Left forelimb (tissue), 1 donor: ENCODE measurements at places on chromosomes 11 and 22.

GRCh38 chr11:78905756-78906155 lies 331.1 kb upstream of the NARS2 start:
- no peak for DNase-seq

DNA sequence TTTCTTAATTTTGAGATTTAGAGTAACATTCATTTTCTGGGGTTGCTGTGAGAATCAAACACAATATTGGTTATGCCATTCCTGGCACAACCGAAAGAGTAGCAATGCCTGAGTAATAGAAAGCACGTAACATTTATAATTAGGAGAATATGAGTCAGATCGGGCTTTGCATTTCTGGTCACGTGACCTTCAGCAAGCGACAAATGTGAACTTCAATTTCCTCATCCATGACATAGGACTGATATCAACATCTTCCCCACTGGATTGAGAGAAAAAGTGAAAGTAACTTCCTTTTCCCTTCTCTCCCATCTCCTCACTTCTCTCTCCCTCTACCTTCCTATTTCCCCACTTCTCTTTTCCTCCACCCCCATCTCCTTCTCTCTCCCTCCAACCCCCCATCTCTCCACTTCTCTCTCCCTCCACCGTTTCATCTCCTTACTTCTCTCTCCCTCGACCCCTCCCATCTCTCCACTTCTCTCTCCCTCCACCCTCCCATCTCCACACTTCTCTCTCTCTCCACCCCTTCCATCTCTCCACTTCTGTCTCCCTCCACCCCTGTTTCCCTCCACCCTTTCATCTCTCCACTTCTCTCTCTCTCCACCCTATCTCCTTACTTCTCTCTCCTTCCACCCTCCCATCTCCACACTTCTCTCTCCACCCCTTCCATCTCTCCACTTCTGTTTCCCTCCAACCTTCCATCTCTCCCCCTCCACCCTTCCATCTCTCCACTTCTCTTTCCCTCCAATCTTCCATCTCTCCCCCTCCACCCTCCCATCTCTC lies 33.5 kb upstream of the CAT start:
- no peak for DNase-seq

DNA sequence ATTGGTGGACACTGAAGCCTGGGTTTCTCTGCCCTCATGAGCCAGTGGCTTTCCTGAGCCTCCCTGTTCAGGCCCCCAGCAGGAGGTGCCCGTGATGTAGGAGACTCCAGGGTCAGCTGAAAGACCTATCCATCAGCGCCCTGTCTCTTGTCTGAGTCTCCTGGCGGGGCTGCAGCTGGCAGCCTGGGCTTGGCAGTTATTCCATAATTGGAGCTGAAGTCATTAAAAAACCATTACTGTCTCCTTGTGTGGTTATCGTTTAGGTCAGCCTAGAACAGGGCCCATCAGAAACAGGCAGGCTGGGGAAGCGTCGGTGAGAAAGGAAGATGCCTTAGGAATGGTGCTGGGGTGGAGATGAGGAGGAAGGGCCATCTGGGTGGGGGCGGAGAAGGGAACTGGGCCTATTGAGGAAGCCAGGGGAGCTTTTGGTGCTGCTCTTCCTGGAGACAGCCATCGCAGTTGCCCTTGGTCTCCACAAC lies 5.0 kb downstream of the TUB start:
- no peak for DNase-seq

- DNase-seq, result peak; percentile 40
These were observed 108.2 kb upstream of the OR4B1 start for GRCh38 chr11:48108231-48109045.

DNA sequence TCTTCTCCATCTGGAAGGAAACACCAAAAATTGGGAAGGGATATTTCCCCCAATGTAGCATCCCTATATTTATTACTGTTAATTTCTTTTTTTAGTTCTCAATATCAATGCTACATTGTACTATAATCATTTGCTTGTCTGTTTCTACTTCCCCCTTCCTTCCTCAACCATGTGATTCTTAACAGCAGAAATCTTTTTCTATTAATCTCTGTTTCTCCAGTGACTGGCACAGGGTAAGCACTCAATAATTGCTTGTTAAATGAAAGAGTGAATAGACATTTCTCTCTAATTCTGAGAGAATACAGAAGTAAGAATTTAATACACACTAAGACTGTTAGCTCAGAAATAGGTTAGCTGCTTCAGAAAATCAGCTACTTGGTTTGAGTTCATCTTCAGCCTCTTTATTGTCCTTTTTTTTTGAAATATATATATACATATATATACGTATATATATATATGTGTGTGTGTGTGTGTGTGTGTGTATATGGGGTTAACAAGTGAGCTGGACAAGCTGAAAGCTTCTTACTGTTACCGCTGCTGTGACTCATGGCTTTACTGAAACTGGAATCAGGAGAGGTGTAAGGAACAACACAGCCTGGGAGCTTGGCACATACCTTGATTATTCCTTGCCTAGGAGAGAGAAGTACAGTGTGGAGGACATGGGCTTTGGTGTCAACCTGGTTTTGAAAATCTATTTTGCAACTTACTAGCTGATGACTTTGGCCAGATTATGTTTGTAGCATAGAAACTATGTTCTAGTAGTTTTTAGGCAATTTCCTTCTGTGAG lies 26.2 kb upstream of the PDE3B start:
- DNase-seq, result no peak

GRCh38 chr11:33438301-33438700 lies 181.1 kb downstream of the HIPK3 start:
- no peak for DNase-seq

- DNase-seq, result no peak
These were observed 72.7 kb downstream of the FEZ1 start for GRCh38 chr11:125423247-125423849.

- DNase-seq, result no peak
These were observed 48.7 kb downstream of the SYTL2 start for GRCh38 chr11:85762226-85762625.

DNA sequence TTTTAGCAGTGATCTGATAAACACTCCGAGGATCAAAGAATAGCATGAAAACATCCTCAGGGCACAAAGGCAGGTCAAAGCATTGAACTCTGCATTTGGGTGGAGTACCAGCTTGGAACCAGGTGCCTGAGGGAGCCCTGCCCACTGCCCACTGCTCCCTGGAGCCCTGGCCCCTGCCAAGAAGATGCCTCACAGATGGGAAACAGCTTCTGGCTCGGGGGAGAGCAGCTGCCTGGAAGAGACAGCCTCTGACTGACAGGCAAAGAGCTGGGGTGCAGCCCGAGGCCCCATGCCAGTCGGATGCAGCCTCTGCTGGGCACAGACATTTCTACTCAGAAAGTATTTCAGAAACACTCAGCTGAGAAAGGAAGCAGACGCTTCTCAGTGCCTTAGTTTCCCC lies 13.2 kb downstream of the LMO1 start:
- DNase-seq, result peak; percentile 51

DNA sequence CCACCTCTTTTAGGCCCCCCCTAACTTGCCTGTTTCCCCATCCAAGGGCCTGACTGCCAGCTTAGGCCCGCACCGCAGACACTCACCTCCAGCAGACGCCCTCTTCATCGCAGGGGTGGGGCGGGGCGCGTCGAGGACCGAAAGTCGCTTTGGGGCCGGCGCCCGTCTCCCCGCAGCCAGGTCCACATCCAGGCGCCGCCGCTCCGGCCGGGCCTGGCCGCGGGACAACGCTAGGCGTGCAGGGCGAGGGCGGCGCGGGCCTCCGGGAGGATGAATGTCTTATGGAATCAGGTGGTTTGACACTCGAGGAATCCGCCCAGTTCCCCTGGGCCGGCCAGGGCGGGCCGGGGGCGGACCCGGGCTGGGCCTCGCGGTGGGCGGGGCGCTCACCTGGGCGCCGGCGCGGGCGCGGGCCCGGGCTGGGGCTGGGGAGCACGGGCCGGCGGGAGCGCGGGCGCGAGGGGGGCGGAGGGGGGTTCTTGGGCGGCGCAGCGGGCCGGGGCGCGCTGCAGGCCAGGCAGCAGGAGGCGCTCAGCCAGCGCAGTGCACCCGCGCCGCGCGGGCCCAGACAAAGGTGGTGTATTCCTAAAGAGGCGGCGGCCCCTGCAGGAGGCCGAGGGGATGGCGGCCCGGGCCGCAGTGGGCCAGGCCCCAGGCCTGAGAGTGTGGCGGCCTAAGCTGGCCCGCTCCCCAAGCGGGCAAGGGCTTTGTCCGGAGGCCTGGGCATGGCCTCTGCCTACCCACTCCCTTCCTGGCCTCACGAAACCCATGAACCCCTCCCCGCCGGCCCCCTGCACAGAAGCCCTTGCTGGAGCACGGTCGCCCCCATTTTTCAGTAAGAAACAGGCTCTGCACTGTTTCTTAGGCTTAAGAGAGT lies 177.6 kb downstream of the IGLL1 start:
- peak; percentile 70 for DNase-seq

DNA sequence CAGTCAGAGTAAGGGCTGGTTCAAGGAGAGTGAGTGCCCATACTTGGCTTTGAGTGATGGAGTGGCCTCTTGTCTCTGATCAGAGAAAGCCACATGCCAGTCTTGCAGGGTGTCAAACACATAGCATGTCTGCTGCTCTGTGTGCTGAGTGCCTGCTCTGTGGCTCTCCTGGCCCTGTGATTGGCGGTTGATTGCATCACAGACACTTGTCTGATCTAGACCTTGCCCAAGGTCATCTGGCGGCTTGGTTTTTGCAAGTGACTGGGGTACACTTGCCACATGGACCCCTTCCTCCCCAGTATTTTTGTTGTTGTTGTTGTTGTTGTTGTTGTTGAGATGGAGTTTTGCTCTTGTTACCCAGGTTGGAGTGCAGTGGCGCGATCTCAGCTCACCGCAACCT lies 10.3 kb downstream of the OSBP2 start:
- DNase-seq, result no peak

DNA sequence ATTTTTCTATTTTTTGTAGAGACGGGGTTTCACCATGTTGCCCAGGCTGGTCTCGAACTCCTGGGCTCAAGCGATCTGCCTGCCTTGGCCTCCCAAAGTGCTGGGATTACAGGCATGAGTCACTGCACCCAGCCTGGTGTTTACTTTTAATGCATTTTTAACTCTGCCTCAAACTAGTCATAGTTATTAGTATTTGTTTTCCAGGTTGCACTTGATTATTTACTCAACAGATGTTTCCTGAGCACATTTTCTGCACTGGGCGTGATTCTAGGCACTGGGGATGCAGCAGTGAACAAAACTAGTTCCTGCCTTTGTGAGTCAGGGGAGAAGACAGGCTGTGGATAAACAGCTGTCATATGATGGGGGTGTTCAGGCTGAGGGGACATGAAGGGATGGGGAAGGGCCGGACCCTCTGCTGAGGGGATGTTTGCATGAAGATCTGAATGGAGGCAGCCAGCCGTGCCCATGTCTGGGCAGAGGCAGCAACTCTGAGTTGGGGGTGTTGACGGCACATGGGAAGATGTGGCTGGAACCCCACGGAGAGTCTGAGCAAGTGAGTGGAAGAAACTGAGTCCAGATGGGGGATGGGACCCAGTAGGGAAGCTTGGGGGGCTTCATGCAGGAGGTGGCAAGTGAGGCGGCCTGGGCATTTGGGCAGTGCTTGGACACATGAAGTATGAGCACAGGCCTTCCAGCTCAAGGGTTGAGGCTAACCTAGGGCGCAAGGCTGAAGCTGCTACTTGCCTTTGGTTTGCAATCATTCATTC lies 34.4 kb downstream of the MPPED1 start:
- no peak for DNase-seq

- no peak for DNase-seq
These were observed 6.7 kb upstream of the APOBEC3A start for GRCh38 chr22:38950527-38951295.

DNA sequence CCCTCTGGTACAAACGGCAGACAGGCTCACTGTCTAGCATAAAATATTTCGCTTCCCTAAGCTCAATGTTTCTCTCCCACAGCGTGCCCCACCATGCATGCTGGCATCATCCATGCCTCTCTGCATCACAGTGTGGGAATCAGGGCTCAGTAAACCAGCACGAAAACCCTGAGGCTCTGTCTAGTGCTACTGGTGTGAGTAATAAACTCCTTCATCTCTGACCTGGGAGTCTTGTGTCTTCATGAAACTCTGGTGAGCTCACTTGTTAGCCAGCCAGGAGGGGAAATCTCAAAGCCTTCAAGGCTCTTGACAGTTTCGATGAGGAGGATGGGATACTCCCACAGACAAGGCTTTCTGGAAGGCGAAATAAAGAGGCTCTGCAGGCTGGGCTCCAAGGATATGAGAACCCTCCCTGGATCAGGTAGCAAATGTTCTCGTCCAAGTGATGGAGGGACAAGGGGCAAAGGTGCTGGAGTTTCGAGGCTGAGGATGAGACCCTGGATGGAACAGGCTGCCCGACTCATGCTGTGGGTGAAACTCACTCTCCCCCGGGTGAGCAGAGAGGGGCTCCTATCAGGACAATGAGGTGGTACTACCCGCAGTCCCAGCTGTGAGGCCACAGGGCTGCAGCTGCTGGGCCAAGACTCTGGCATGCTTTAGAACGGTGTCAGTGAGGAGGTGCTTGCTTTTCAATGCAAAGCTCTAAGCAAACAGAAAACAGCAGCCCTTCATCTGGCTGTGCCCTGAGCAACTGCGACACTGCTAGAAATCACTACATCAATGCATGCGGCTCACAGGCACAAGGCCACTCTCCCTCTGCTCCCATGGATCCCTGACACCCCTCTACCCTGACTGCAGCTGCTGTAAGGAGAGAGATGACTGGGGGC lies 69.3 kb downstream of the SHANK2 start:
- peak; percentile 34 for DNase-seq

- peak; percentile 30 for DNase-seq
These were observed 10.7 kb downstream of the LMO1 start for GRCh38 chr11:8252946-8253345.

DNA sequence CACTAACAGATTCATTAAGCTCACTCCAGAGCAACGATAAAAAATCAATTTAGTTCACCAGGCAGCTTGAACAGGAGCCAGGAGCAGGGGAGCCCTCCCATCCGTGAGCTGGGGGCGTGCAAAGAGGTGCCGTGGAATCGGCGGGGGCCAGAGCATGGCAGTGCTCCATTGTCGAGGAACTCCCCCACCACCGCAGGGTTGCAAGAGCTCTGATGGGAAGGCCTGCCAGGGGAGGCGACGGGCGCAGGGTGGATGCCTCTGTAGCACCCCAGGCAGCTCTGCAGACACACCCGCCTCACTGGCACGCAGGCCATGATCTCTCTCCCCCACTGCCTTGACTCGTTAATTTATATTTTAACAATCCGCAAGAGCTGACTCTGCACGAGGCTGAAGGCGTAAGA lies 433.2 kb downstream of the MIAT start:
- no peak for DNase-seq
